ENCODE measurements at places on chromosomes 16 and 17.

- no peak for DNase-seq
These were observed 16.1 kb upstream of the KCNJ2 start for GRCh38 chr17:70153210-70153609.

GRCh38 chr17:5630434-5630833 is 46.1 kb upstream of the NLRP1 start:
- no peak for DNase-seq

GRCh38 chr17:44363613-44364159 is at the start of gene FAM171A2:
TSS of gene FAM171A2 (minus strand) at chr17:44363853. CDS start at chr17:44363714, 139 bp downstream.
- no peak for DNase-seq

GRCh38 chr16:81280393-81280792 is 34.4 kb upstream of the GAN start:
- DNase-seq, result no peak

DNA sequence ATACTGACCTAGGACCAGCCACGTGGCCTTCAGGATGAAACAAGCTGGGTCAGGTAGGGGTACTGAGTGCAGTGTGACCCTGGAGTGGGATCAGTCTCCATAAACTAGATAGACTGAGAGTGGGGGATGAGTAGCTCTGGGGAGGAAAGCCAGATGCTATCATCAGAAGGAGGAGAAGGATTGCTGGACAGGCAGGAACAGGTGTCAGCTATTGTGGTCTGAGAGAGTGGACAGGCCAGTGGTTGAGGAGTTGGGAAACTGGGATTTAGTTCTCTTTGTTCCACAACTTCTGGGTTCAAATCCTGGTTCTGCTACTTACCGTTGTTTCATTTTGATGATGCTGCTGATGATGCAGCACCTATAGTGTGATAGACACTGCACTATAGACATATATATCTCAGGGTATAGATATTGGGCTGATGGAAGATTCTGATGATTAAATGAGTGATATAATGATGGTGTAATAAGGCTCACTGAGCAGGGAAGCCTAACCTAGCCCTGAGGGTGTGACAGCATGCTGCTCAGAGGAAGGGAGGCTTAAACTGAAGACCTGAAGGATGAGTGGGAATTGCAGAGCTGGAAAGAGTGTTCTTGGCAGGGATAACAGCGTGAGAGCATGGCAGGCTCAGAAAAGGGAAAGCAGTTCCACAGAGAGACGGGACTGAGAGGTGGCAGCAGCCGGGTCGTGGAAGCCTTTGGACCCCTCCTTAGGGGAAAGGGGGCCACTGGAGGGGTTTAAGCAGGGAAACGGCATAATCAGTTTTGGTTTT is 66.0 kb downstream of the SNX20 start:
- DNase-seq, result no peak

GRCh38 chr17:50916708-50917417 is 50.7 kb upstream of the TOB1 start:
- no peak for DNase-seq

- DNase-seq, result no peak
These were observed 33.6 kb upstream of the CDH5 start for GRCh38 chr16:66332634-66333610.

DNA sequence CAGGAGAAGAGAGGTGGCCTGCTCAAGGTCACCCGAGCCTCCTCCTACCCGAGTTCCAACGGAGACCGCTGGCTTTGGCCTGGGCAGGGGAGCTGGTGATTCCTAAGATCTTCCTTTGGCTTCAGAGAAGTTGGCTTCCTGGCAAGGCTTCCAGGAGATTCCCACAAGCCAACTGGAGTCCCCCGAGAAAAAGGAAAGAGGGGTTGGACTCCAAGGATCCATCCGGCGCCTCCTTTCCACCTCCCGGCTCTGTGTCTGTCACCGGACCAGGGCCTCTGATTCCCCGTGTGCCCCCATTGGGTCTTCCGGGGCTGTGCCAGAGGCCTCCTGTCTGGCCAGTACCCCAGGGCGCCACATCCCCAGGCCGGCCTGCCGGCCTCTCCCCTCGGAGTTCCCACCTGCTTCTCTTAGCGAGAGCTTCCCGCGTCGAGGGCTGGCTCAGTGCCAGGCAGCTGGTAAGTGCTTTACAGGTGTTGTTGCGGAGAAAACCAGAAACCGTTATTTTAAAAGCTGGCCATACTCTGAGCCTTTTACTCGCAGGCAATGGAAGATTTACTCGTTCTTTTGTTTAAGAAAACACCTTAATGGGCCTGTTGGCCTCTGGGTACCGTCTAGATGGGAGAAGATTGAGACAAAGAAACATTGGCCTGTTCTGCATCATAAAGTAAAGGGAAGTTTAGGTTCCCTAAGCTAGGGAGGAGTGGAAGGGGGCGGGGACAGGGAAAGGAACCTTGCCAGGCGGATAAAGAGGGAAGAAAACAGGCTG is 258.4 kb upstream of the SDK2 start:
- no peak for DNase-seq

GRCh38 chr16:68116256-68116867 is 31.2 kb downstream of the NFATC3 start:
- DNase-seq, result peak; percentile 13

DNA sequence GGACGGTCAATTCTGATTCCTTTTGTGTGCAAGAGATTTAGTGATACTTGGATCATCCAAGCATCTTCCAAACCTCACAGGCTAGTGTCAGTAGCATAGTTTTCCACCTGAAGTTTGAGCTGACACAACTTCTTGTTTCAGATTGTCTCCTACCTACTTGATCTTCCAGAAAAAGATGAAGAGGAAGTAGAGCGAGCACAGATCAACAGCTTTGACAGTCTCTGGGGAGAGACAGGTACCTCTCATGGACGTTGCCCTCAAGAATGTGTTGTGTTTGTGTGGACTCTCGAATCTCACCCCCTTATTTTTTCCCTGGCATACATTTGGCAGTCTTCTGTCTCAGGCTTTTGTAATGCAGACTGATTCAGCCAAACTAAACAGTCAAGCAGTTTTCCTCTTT is 47.4 kb downstream of the CYB561 start:
- DNase-seq, result no peak

All from cerebellar cortex (tissue), 1 donor.